Skeletal muscle cell (primary cell): ENCODE measurements at places on chromosomes 16 and 17.

DNA sequence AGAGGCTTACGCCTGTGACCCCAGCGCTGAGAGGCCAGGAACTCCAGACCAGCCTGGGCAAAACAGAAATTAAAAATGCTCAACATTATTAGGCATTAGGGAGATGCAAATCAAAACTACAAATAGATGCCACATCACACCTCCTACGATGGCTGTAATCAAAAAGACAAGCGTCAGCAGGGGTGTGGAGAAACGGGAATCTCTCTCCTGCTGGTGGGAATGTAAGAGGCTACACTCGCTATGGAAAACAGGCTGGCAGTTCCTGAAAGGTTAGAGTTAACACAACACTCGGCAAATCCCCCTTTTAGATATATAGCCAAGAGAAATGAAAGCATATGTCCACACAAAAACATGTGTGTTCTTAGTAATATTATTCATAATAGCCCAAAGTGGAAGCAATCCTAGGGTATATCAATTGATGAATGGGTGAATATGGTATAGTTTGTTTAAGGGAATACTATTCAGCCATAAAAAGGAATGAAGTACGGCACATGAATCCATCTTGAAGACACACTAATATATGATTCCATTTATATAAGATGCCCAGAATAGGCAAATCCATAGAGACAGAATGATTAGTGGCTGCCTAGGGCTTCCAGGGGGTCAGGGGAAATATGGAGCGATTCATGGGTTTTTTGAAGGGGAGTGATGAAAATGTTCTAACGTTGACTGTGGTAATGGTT is 1.8 kb upstream of the NPRL3 start:
- DNase-seq, result no peak

DNA sequence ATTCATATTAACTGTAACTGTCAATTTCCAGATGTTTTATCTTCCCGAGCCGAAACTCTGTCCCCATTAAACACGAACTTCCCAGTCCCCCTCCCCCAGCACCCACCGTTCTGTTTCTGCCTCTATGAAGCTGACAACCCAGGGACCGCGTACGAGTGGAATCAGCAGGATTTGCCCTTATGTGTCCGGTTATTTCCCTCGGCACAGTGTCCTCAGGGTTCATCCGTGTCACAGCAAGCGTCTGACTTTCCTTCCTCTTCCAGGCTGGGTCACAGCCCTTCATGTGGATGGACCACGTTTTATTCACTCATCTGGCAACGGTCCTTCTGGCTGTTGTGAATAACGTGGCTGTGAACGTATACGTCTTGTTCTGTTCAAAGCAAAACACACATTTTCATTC is 31.3 kb downstream of the METRNL start:
- no peak for DNase-seq

GRCh38 chr16:58011652-58012051 is 10.4 kb downstream of the USB1 start:
- DNase-seq, result no peak

DNA sequence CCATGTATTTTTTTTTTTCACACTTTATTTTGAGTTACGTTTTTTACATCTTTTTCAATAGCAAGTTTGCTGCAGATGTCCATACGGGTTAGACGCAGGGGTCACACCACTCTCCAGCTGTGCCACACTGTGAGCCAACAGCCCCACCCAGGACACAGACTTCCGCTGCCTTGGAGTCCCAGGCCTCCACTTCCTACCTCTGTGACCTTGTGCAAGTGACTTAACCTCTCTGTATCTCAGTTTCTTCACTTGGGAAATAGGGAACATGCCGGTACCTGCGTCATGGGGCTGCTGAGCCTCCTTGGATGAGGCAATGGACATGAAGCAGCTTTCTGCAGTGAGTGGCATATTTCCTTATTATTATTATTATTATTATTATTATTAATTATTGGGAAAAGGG is 3.3 kb upstream of the PITPNA start:
- no peak for DNase-seq

DNA sequence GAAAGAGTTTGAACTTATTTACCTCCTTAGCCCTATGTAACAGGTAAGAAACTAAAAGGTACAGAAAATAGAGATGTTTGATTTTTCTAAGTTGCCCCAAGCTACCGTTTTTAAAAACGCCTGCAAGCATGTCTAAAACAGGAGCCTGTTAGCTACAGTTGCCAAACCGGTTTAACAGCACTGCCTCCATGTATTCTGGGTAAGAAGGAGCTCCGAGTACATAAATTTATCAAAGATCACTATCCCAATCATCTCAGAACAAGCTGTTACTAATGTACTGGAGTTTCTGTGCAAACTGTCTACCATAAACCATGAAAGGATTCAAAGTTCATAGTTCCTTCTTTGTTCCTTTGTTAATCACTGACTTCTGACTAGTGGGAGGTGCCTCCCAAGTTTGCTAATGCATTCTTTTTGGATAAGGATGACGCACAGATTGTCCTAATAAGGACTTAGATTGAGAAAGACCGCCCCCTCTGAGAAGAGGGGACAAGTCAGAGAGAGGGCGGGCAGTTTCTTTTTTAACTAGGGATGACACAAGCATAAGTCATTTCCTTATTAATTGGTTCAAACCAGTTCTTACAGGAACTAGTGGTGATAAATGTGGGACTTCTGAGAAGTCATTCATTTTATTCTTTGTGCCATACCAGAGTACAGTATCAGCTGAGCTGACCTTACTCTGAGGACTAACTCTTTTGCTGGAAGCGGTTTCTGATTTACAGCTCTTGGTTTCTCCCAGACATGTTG is 55.3 kb downstream of the TUBD1 start:
- peak; percentile 99 for DNase-seq
